ENCODE measurements at places on chromosomes 7 and 10. TPM values are rescaled to one million over a fixed set of nuclear protein-coding genes. Genes with fewer than 3 reads are reported as not detected.

MMRN2 gene
- 377 TPM for total RNA-seq

PDLIM1 gene
- 32.7 TPM for total RNA-seq

FANK1 gene
- total RNA-seq: 1.6 TPM

ASB15 gene
- total RNA-seq: not detected

GCK gene
- 1.3 TPM for total RNA-seq

MLXIPL gene
- not detected for total RNA-seq

TRPV5 gene
- total RNA-seq: not detected

TMEM196 gene
- total RNA-seq: not detected

OR2A1 gene
- total RNA-seq: under 0.01 TPM

ATRNL1 gene
- under 0.01 TPM for total RNA-seq

LRRN3 gene
- total RNA-seq: 0.15 TPM

PRSS2 gene
- total RNA-seq: 0.76 TPM

TACR2 gene
- total RNA-seq: under 0.01 TPM
